ENCODE measurements at places on chromosomes 4 and X. TPM values are rescaled to one million over a fixed set of nuclear protein-coding genes. Genes with fewer than 3 reads are reported as not detected.

GRCh38 chrX:3522101-3522650 is 175.7 kb upstream of the MXRA5 start:
- no peak overlapping the region for H3K4me3 ChIP-seq
- H3K27ac ChIP-seq = no peak overlapping the region
- no peaks in the 10 kb centered on the region for H3K36me3 ChIP-seq

- no peak overlapping the region for H3K4me3 ChIP-seq
- DNase-seq = no peak
- H3K4me1 ChIP-seq = peaks cover 4% of the 10 kb centered on the region
- H3K27ac ChIP-seq = no peak overlapping the region
- H3K27me3 ChIP-seq = no peaks in the 10 kb centered on the region
- no peaks in the 10 kb centered on the region for H3K36me3 ChIP-seq
Observed at GRCh38 chr4:76518241-76518640, 83.2 kb downstream of the SHROOM3 start.

GRCh38 chr4:53548662-53549061 is 42.6 kb downstream of the LNX1 start:
- no peak for DNase-seq
- H3K4me3 ChIP-seq = no peak overlapping the region
- no peaks in the 10 kb centered on the region for H3K27me3 ChIP-seq

GRCh38 chr4:129978315-129978714 is 882.4 kb downstream of the C4orf33 start:
- H3K27ac ChIP-seq = no peak overlapping the region
- no peak for DNase-seq
- H3K4me1 ChIP-seq = no peaks in the 10 kb centered on the region

- DNase-seq = no peak
- no peak overlapping the region for H3K27ac ChIP-seq
- no peaks in the 10 kb centered on the region for H3K27me3 ChIP-seq
- no peak overlapping the region for H3K4me3 ChIP-seq
- no peaks in the 10 kb centered on the region for H3K4me1 ChIP-seq
- no peaks in the 10 kb centered on the region for H3K36me3 ChIP-seq
Observed at GRCh38 chr4:8105306-8106100, 53.1 kb downstream of the ABLIM2 start.

GRCh38 chr4:170697845-170698244 is 608.1 kb upstream of the AADAT start:
- no peak overlapping the region for H3K4me3 ChIP-seq
- no peak for DNase-seq
- H3K36me3 ChIP-seq = no peaks in the 10 kb centered on the region
- H3K4me1 ChIP-seq = peaks cover 3% of the 10 kb centered on the region

- H3K27me3 ChIP-seq = no peaks in the 10 kb centered on the region
- no peak overlapping the region for H3K4me3 ChIP-seq
- H3K36me3 ChIP-seq = no peaks in the 10 kb centered on the region
- H3K4me1 ChIP-seq = peaks cover 2% of the 10 kb centered on the region
- no peak for DNase-seq
- H3K27ac ChIP-seq = no peak overlapping the region
Observed at GRCh38 chr4:87912164-87913004, 63.1 kb upstream of the SPP1 start.

DNA sequence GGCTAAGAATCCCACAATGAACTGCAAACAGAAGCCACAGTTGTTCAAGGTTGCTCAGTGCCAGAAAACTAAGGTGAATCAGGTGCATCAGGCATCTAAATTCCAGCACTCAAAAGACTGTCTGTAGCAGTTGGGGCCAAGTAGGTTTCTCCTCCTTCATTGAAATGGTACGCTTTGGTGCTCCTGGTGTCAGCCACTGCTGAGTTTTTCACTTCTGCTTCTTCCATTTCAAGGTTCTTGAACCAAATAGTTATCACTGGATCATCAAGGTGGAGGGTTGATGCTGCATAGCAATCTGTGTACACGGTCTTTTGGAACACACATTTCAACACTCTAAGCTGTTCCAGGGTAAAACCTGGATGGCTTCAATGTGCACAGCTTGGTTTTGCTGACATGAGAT is 74.4 kb downstream of the TMA16 start:
- H3K36me3 ChIP-seq = no peaks in the 10 kb centered on the region
- no peak for DNase-seq

GRCh38 chrX:19372170-19372546 is 28.4 kb downstream of the PDHA1 start:
- peak overlapping the region; percentile 1 for H3K4me3 ChIP-seq
- H3K4me1 ChIP-seq = no peaks in the 10 kb centered on the region
- no peaks in the 10 kb centered on the region for H3K36me3 ChIP-seq
- DNase-seq = peak; percentile 68
- H3K27me3 ChIP-seq = no peaks in the 10 kb centered on the region

GRCh38 chrX:107467271-107467670 is 17.8 kb downstream of the FRMPD3 start:
- no peaks in the 10 kb centered on the region for H3K4me1 ChIP-seq
- no peak overlapping the region for H3K4me3 ChIP-seq
- H3K27me3 ChIP-seq = no peaks in the 10 kb centered on the region
- no peak overlapping the region for H3K27ac ChIP-seq

GRCh38 chr4:163701916-163702315 is 207.4 kb downstream of the TMA16 start:
- no peak overlapping the region for H3K27ac ChIP-seq
- no peaks in the 10 kb centered on the region for H3K27me3 ChIP-seq
- H3K4me1 ChIP-seq = no peaks in the 10 kb centered on the region
- no peaks in the 10 kb centered on the region for H3K36me3 ChIP-seq

GRCh38 chr4:80189956-80190677 is 7.2 kb upstream of the PRDM8 start:
- no peaks in the 10 kb centered on the region for H3K36me3 ChIP-seq
- no peak for DNase-seq
- H3K27ac ChIP-seq = no peak overlapping the region
- peaks cover 7% of the 10 kb centered on the region for H3K27me3 ChIP-seq
- H3K4me1 ChIP-seq = no peaks in the 10 kb centered on the region

DNA sequence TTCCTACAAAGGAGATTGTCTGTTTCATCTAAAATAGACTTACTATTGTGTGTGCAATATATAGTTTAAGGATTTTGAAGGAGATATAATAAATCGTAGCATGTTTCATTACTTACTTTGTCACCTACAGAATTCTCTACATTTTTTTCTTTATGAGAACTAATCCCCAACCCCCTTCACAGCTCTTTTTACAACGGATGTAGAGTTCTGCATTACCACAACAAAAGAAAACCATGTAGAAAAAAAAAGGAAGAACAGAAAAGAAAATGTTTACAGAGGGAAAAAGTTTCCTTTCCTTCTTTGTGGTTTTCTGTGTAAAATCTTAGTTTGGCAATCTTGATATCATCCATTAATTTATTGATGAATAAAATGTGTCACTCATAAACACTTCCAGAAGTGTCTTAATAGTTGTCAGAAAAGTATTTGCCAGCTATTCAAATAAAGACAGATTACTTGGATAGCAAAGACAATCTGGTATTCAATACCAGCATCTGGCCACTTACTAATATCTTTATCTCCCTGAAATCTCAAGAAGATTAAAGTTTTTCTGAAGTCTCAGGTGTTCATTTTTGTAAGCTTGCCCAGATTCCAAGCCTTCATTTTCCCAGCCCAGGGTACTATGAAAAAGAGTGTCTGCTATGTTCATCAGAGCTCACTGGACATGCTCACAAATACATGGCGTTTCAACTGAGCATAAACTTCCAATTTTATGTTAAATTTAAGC is 806.8 kb downstream of the PCDH19 start:
- no peaks in the 10 kb centered on the region for H3K4me1 ChIP-seq
- no peak overlapping the region for H3K27ac ChIP-seq
- no peak for DNase-seq
- no peak overlapping the region for H3K4me3 ChIP-seq

GRCh38 chr4:155208258-155209054 is at the start of gene NPY2R:
TSS of gene NPY2R (plus strand) at chr4:155208636. CDS start at chr4:155213940, 5,304 bp downstream.
- no peaks in the 10 kb centered on the region for H3K27me3 ChIP-seq
- no peaks in the 10 kb centered on the region for H3K36me3 ChIP-seq
- H3K4me3 ChIP-seq = no peak within 1 kb of the TSS

- no peaks in the 10 kb centered on the region for H3K27me3 ChIP-seq
- no peak overlapping the region for H3K27ac ChIP-seq
- no peaks in the 10 kb centered on the region for H3K4me1 ChIP-seq
- no peaks in the 10 kb centered on the region for H3K36me3 ChIP-seq
- no peak overlapping the region for H3K4me3 ChIP-seq
Observed at GRCh38 chrX:1248331-1249061, 20.1 kb upstream of the CSF2RA start.

DNA sequence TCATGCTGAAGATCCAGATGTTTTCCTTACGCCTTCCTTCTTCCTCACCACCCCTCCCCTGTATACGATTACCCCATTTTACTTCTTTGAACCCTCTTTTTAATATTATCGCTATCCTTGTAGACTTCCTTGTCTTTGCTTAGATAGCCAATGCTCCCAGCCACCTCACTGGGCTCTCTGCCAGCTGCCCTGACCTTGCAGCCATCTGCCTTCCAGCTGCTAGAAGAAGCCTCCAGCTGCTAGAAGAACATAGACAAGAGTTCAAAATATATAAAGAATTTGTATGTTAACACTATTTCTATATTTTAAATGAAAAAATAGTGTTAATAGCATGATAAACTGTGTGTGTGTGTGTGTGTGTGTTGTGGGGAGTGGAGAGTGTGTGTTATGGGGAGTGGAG is 374.7 kb downstream of the ANKRD50 start:
- no peak for DNase-seq
- no peak overlapping the region for H3K4me3 ChIP-seq
- H3K27me3 ChIP-seq = no peaks in the 10 kb centered on the region
- H3K4me1 ChIP-seq = no peaks in the 10 kb centered on the region

- DNase-seq = no peak
- H3K27ac ChIP-seq = no peak overlapping the region
- H3K4me3 ChIP-seq = no peak overlapping the region
- H3K27me3 ChIP-seq = no peaks in the 10 kb centered on the region
- no peaks in the 10 kb centered on the region for H3K36me3 ChIP-seq
Observed at GRCh38 chr4:138205531-138206233, 36.5 kb downstream of the SLC7A11 start.

GRCh38 chr4:1967512-1968149 is 41.1 kb downstream of the NELFA start:
- no peaks in the 10 kb centered on the region for H3K27me3 ChIP-seq
- H3K36me3 ChIP-seq = no peaks in the 10 kb centered on the region
- no peak overlapping the region for H3K27ac ChIP-seq
- DNase-seq = peak; percentile 10

GRCh38 chr4:78784236-78784865 is 8.2 kb downstream of the BMP2K start:
- no peaks in the 10 kb centered on the region for H3K27me3 ChIP-seq
- no peak for DNase-seq
- H3K4me1 ChIP-seq = peaks cover under 1% of the 10 kb centered on the region
- no peaks in the 10 kb centered on the region for H3K36me3 ChIP-seq

DNA sequence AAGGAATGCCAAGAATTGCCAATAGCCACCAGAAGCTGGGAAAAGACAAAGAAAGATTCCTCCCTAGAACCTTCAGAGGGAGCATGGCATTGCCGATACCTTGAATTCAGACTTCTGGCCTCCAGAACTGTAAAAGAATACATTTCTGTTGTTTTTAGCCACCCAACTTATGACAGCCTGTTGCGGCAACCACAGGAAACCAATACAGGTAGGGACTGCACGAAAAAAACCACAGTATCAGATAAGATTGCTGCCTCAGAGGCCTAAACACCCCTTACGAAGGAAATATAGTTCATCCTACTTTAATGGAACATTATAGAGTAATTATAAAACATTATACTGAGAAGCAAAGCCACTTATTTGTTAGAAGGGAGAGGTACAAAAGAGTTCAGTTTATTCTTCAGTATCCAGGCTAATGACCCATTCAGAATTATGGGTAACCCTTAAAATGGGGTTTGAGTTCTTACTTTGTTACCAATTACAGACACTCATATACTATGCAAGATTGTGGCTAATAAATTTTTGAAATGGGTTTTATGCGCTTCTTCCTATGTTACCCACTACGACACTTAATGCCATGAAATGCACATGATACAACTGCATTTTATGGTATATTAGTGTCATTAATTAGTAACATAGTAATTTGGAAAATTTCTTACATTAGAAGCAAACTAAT is 37.4 kb upstream of the SMIM10L2A start:
- no peak overlapping the region for H3K4me3 ChIP-seq
- H3K36me3 ChIP-seq = no peaks in the 10 kb centered on the region
- DNase-seq = no peak
- no peaks in the 10 kb centered on the region for H3K27me3 ChIP-seq
- H3K4me1 ChIP-seq = no peaks in the 10 kb centered on the region

- DNase-seq = no peak
- no peaks in the 10 kb centered on the region for H3K36me3 ChIP-seq
- H3K4me3 ChIP-seq = no peak overlapping the region
- no peak overlapping the region for H3K27ac ChIP-seq
- H3K4me1 ChIP-seq = no peaks in the 10 kb centered on the region
- no peaks in the 10 kb centered on the region for H3K27me3 ChIP-seq
Observed at GRCh38 chr4:160370046-160370445, 1267.2 kb downstream of the RAPGEF2 start.

GRCh38 chr4:96787766-96788165 is 947.9 kb downstream of the PDHA2 start:
- no peak overlapping the region for H3K4me3 ChIP-seq
- no peaks in the 10 kb centered on the region for H3K27me3 ChIP-seq
- no peaks in the 10 kb centered on the region for H3K4me1 ChIP-seq
- DNase-seq = no peak

DNA sequence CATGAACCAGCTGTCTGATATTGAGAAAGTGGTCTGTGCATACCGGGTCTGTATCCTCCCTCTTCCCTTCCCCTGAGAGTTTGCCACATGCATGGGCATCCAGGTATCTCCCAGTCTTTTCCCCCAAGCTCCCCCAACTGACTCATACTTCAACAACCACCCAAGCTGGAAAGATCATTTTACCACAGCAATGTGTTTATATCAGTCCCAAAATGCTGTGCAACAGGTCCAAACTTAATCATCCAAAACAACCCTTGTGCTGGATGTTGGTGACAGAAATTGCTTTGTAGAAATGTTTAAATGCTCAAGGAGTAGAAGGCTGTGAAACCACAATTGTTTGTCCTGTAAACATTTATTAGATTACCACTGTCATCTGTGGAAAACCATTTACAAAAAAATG is 286.8 kb upstream of the KLF3 start:
- peaks cover 2% of the 10 kb centered on the region for H3K4me1 ChIP-seq
- H3K27me3 ChIP-seq = no peaks in the 10 kb centered on the region
- H3K27ac ChIP-seq = no peak overlapping the region
- H3K4me3 ChIP-seq = no peak overlapping the region

GRCh38 chrX:70494441-70494840 is 49.8 kb downstream of the DLG3 start:
- H3K4me3 ChIP-seq = no peak overlapping the region
- H3K27ac ChIP-seq = no peak overlapping the region
- DNase-seq = no peak
- no peaks in the 10 kb centered on the region for H3K36me3 ChIP-seq

GRCh38 chr4:139814323-139815015 is 148.8 kb downstream of the MGST2 start:
- peak overlapping the region; percentile 26 for H3K27ac ChIP-seq
- peaks cover 4% of the 10 kb centered on the region for H3K4me1 ChIP-seq
- no peaks in the 10 kb centered on the region for H3K27me3 ChIP-seq
- H3K4me3 ChIP-seq = no peak overlapping the region

The TCEAL6 gene
- total RNA-seq = 0.55 TPM

The POU4F2 gene
- total RNA-seq = not detected

The REST gene
- 33.5 TPM for total RNA-seq

The LGI2 gene
- 10.3 TPM for total RNA-seq

The SGMS2 gene
- 50.2 TPM for total RNA-seq

The CTAG1B gene
- total RNA-seq = not detected

The ART3 gene
- total RNA-seq = 0.81 TPM
